Cortex of kidney (tissue), 1 donor: ENCODE measurements at places on chromosomes 5 and 9.

DNA sequence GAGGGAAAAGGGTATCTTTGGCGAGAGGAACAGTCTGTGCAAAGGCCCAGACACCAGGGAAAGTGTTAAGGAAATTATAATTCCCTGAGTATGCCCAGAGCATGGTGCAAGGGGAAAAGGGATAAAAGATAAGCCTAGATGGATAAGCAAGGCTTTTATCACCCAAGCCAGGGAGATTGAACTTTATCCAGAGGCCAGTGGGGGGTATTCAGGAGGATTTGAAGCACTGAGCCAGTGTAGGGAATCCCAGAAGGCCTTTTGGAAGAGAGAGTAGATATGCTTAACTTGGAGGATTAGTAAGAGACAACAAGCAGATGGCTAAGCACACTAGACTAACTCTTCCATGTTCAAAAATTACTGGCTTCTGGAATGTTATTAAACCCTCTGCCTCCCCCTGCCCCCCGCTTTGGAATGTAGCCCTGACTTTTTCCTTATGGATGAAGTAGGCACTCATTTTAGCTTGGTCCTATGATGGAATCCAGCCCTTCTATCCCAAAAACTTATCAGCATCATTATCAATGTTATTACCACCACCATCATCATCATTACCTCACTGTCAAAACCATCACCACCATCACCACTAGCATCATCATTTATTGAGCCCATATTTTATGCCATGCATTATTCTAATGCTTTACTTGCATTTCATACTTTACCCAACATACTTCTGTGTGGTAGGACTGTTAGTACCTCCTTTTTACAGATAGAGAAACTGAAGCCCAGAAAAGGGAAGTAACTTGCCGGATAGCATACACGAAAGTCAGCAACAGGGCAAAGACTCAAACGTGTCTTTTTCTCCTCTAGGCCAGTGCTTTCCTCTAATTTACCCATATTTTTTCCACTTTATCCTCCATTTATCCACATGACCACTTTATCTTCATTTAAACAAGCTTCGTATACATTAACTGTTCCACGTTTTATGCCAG lies 237.0 kb downstream of the PAPPA start:
- no peak for DNase-seq

DNA sequence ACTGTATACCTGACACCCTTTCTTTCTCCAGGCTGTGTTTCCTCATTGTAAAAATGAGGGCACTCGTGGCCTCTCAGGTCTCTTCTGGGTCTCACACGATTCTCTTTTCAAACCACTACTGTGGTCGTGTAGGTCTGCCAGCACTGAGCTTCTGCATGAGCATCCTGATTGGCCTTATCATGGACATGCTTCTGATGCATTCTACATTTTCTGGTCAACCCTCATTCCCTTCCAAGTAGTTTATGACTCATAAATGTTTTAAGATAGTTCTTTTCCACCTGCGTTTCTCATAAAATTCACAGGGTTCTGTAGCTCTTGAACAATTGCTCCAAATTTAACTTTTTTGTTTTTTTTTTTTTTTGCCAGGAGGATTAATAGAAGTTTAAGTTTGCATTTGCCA lies 294.8 kb downstream of the KCTD16 start:
- DNase-seq = no peak

DNA sequence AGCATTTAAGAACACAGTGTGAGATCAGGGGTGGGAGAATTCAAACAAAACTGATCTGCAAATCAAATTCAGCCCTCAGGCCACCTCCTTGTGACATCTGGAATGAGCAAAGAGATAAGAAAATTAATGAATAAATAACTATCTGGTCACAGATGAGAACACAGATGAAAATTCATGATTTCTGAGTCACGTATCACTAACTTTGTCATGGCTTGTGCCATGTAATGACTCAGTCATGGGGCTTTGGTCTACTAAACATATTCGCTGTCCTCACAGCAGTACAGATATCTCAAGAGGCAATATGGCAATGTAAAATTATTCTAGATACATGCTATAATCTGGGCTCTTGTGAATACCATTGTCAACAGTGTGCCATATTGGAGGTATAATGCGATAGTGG lies 274.4 kb downstream of the MAN2A1 start:
- no peak for DNase-seq

DNA sequence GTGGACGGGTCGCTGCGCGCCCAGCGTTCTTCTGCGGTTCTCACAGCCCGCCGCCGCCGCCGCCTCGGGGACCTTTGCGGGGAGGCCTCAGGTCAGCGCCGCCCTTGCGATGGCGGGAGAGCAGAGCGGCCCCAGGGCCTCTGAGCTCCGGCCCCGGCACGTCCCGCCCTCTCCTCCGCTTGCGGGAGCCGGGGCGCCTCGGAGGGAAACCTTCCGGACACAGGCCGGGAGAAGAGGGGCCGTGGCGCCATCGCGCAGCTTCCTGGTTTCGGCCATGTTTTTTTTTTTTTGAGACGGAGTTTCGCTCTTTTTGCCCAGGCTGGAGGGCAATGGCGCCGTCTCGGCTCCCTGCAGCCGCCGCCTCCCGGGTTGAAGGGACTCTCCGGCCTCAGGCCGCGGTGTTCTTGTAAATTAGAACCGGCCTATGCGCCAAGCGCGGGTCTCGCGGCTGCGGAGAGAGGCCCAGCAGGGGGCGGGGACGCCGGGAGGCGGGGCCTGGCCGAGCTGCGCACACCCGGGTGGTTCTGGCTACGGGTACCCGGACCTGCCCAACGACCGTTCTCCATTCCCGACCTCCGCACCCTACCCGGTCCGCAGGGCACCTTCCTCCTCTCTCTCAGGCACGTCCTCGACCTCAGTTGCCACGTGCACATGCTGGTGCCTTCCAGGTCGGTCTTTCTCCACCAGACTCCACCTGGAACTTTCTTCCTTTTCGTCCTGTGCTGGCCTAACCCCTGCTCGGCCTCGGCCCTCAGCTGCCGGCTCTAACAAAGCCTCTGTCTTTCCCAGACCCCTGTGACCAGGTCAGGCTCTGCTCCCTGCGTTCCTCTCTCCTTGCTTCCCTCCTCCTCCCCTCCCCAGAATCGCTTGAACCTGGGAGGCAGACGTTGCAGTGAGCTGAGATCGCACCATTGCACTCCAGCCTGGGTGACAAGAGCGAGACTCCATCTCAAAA lies 28.8 kb upstream of the MGAT1 start:
- DNase-seq = peak; percentile 42

DNA sequence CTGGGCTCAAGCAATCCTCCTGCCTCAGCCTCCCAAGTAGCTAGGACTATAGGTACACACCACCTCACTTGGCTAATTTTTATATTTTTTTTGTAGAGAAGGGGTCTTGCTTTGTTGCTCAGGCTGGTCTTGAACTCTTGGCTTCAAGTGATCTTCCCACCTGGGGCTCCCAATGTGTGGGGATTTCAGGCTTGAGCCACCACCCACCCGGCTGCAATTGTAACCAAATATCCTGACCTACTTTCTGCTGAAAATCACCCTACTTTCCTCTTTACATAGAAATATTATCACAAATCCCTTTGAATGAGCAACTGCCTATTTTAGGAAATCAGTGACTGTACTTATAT lies 59.6 kb upstream of the ZNF608 start:
- DNase-seq = no peak

- no peak for DNase-seq
Observed at GRCh38 chr5:114448481-114448880, 86.6 kb downstream of the KCNN2 start.

GRCh38 chr9:81032831-81033230 lies 656.5 kb downstream of the TLE1 start:
- DNase-seq = no peak

DNA sequence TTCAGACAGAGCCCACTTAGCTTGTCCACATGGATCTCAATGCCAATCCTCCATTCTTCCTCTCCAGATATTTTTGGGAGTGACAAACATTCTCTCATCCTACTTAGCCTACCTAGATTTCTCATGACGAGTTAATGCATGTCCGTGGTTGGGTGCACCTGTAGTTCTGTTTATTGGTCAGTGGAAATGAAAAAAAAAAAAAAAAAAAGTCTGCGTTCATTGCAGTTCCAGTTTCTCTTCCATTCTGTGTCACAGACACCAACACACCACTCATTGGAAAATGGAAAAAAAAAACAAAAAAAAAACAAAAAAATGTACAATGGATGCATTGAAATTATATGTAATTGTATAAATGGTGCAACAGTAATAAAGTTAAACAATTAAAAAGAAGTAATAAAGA lies 59.0 kb downstream of the BASP1 start:
- DNase-seq = no peak

- DNase-seq = no peak
Observed at GRCh38 chr5:181121675-181122561, 9.1 kb downstream of the OR2V1 start.
